ENCODE measurements at places on chromosomes 16 and 17. TPM values are rescaled to one million over a fixed set of nuclear protein-coding genes. Genes with fewer than 3 reads are reported as not detected.

Gene MT1G
- polyA plus RNA-seq = 1.8 TPM

Gene BFAR
- 45.5 TPM for polyA plus RNA-seq

Gene FBRS
- 69.0 TPM for polyA plus RNA-seq

Gene MYLK3
- 7.3 TPM for polyA plus RNA-seq

Gene KCNH4
- polyA plus RNA-seq = 2.1 TPM

Gene MLST8
- polyA plus RNA-seq = 80.9 TPM

Gene TNFSF13
- polyA plus RNA-seq = 4.5 TPM

Gene HOXB7
- 99.7 TPM for polyA plus RNA-seq

Gene CACNG4
- 146 TPM for polyA plus RNA-seq

Data from spinal cord (tissue), 10 donors.